RWPE1 (cell line): ENCODE measurements at places on chromosomes 12 and 14.

- DNase-seq: no peak
Observed at GRCh38 chr12:26997003-26997402, 17.2 kb downstream of the TM7SF3 start.

DNA sequence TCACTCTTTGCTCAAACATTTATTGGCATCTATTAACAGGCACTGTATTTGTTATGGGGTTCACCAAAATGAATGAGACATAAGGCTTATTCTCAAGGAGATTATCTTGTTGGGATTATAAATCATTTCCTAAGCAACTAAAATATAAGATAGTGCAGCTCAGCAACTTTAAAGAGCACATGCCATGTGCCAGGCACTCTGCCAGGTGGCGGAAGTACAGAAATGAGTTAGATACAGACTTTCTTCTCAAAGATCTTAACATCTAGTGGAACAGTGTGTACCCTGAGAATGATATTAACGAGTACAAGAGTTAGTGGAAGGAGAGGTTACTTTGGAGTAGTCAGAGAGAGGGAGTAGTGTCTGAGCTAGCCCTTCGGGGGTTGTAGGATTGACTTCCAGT, 28.4 kb upstream of the TOMM20L start:
- no peak for DNase-seq

- no peak for DNase-seq
Observed at GRCh38 chr12:76569685-76570604, 10.4 kb upstream of the OSBPL8 start.

DNA sequence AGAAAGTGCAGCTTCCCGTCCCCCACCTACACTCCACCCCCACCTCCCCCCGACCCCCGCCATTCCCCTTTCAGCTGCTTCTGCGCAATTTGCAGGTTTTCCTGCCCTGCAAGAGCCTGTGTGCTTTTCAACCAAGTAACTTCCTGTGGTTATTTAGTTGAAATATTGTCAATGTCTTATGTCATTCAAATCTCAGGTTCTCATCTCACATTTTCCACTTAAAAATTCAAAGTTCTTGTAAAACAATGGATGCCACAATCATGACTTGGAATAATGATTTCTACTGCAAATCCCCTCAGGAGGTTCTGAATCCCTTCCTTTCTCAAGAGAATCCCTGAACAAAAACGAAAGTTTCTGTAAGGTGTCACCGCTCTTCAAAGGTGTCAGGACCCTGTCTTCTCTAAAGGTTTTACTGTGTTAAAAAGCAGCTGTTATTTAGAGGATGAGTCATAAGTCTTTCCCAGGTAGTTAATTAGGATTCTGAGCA, 31.6 kb downstream of the WBP11 start:
- DNase-seq: no peak

DNA sequence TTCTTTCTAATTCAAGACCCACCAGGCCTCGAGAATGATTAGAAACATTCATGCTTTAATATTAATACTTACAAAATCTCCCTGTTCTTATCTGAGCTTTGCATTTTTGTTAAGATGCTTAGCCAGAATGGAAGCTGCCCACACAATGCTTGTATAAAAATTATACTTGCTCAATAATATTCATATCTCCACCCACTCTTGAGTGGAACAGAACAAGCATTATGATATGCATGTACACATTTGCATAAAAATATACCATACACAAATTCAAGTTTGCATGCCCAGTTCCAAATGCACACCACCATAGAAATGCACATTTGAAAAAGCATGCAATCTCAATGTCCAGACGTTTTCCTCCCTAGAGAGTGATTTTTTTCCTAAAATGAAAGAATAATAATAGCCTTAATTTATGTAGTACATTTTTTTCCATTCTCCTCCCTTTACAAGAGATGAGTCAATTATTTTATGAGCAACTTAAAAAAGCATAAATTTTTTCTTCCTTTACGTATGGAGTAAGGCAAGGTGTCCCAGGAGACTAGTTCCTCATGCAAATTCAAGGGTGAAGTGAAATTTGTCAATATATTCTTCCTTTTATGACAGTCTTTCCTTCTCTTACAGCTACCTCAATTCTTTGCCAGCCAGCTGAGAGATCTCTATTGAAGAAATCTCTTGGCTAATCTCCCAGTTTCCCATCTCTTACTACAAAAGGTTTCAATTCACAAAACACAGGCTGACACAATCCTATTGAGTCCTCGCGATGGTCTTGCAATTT, 313.1 kb upstream of the GARIN6 start:
- no peak for DNase-seq

DNA sequence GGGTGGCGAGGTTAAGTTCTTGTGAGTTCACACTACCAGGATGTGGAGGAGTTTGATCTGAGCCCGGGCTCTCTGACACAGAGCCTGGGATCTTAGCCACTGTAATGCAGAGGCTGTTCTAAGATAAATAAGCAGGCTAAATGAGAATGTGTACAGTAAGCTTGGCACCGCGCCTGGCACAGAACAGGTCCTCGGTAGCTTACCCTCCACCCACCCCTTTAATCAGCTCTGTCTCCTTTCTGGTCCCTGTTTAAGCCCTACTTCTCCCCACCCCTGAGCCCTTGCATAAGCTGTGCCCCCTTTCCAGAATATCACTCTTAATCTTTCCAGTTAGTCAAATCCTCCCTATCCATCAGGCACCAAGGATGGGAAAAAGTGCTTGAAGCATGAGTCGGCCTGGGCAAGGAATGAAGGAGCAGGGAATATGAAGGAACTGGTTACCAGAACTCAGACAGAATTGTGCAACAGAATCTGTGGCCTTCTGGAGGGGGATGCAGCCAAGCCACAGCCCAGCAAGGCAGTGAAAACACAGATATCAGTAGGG, 32.8 kb upstream of the CMKLR1 start:
- DNase-seq: no peak

GRCh38 chr14:26218861-26219260, 379.0 kb downstream of the NOVA1 start:
- no peak for DNase-seq

GRCh38 chr12:25806271-25806670, 152.2 kb upstream of the RASSF8 start:
- no peak for DNase-seq

DNA sequence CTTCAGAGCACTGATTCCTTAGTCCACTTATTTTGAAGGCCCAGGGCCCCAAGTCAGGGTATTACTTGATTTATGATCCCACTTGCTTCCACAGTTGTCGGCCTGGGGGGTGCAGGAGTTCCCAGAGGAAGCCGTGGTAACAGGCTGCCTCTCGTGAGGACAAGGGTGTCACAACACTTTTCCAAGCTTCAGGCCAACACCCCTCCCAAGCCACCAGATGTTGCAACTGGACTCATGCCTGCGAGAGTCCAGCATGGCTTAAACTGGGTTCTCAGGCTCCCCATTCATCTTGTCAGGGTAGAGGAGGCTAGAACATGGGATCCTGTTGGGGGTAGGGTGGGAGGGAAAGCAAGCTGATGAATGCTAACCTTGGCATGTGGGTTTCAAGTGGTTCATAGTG, 56.1 kb downstream of the BMP4 start:
- DNase-seq: no peak

GRCh38 chr14:93059917-93060545, 55.7 kb downstream of the ITPK1 start:
- no peak for DNase-seq

DNA sequence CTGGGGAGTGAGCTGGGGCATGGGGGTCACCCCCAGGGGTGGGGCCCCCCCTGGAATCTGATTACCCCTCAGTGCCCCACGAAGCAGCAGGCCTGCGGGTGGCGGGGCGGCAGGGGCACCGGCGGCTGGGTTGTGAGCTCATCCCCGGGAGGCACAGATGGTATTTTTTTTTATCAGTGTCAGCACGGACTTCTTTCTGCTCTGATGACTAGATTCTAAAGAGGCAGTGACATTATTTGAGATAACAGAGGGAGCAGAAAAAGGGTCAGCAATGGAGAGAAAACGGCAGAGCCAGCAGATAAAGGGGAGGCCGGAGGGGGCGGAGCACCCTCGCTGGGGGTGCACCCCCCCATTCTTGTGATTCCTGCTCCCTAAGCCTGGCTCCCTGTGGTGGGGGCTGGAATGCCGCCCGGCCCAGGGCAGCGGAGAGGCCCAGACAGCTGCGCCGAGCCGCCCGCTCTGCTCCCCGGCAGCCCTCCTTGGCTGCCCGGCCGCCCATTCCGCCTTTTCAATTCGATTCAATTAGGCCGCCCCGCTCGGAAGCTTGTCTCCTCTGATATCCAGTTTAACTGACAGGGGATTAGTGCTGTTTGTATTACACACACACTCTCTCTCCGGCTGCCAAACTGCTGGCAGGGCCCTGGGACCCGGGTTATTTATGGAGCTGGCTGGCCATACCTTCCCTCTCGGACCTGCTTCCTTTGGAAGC, 32.9 kb downstream of the MVK start:
- DNase-seq: no peak

DNA sequence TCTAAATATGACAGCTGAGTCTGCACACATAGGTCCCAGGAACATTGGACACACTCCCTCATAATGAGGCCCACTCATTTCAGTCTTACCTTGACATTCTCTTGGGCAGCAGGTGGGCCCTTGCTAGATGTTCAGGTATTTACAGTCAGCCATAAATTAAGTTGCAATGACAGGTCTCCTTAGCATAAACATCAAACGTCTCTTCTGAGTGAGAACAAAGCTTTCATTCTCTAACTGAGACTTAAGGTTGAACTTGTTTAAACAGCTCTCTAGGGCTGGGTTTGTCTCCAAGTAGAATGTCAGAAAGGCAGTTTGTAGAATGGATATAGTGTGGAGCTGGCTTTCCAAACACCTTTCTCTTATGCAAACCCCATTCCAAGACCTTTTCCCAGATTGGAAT, 10.3 kb downstream of the ACVR1B start:
- DNase-seq: peak; percentile 26

- no peak for DNase-seq
Observed at GRCh38 chr14:72975770-72976169, 49.5 kb downstream of the DCAF4 start.

GRCh38 chr12:87332987-87333726, 696.0 kb downstream of the C12orf50 start:
- DNase-seq: no peak

GRCh38 chr12:111664499-111664898, 21.3 kb downstream of the BRAP start:
- no peak for DNase-seq

GRCh38 chr14:29410581-29410980, 517.1 kb downstream of the PRKD1 start:
- no peak for DNase-seq

DNA sequence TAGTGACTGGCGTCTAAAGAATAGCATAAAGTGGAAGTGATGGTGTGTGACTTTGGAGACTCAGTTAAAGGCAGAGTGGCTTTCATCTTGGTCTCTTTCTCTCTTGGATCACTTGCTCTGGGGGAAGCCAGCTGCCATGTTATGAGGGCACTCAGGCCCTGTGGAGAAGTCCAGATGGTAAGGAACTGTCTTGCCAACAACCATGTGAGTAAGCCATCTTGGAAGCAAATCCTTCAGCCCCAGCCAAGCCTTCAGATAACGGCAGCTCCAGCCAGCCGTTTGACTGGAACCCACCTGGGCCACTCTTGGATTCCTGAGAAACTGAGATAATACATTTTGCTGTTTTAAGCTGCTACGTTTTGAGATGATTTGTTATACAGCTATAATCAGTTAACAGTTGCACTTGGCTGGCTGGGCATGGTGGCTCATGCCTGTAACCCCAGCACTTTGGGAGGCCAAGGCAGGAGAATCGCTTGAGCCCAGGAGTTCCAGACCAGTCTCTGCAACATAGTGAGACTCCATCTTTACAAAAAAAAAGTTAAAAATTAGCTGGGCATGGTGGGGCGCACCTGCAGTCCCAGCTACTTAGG, 7.7 kb upstream of the LRRC23 start:
- DNase-seq: no peak

GRCh38 chr14:50061664-50062437, 54.5 kb downstream of the VCPKMT start:
- DNase-seq: peak; percentile 12

DNA sequence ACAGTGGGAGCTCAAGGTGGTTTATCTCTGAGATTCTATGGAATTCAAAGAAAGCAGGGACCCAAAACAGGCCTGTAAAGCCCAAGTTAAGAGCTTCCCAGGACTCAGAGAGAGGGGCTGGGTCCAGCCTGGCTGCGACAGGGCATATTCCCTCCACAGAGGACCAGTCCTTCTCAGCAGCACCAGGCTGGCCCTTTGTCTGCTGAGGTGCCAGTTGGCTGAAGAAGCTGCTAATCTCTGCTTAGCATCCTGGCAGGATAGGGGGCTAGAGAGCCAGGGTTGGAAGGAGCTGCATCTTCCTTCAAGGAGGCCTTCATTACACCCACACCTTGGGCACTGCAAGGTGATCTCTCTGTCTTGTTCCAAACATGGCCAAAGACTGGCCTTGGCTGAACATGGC, 68.3 kb upstream of the TUNAR start:
- DNase-seq: no peak

GRCh38 chr14:103581206-103581605, 18.4 kb downstream of the COA8 start:
- DNase-seq: no peak

DNA sequence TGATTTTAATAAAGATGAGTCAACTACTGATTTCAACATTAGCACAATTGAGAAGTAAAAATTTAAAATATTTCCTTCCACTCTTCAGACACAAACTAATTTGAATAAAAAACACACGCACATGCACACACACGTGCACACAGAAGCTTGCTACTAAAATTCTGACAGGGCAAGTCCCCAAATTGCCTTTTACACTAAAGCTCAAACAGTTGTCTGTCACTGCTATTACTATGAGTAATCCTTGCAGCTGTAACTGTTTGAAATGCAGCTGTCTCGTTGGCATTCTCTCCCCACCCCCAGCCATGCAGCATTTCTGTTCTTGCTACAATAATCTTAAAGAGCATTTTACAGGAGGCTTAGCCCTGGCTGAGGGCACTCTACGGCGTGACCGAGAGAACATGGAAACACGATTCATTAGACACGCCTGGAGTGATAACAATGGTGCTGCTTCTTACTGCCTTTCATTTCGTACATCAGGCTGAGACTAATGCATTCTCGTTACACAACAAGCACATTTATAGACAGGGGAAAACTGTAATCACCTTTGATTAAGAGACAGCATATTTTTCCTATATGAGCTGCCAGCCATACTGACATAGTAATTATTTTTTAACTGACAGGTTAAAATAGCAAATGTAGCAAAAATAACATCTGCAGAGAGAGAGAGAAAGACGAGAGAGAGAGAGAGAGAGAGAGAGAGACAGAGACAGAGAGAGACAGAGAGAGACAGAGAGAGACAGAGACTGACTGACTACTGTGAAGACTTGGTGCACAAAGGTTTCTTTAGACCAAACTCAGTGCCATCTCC, 153.8 kb downstream of the MED13L start:
- DNase-seq: peak; percentile 45

DNA sequence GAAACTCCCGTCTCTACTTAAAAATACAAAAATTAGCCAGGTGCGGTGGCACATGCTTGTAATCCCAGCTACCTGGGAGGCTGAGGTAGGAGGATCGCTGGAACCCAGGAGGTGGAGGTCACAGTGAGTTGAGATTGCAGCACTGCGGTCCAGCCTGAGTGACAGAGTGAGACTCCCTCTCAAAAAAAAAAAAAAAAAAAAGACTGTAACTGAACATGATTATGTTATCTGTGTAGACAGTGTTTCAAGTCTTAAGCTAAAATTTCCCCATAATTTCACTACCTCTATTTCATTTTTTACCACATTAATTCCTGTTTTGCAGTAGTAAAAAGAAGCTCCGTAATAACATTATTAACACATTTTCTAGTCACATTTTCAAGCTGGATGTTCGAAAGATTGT, 5.4 kb downstream of the PLBD1 start:
- no peak for DNase-seq
